Activated naive CD4-positive, alpha-beta T cell treated with anti-CD3 and anti-CD28 coated beads for 36 hours (primary cell): ENCODE measurements at places on chromosomes 3 and 15. TPM values are rescaled to one million over a fixed set of nuclear protein-coding genes. Genes with fewer than 3 reads are reported as not detected.

Gene SRGAP3
- 2.4 TPM for total RNA-seq

Gene LTF
- total RNA-seq = not detected

Gene MUC13
- not detected for total RNA-seq

Gene MYZAP
- 0.38 TPM for total RNA-seq

Gene NAA80
- 7.9 TPM for total RNA-seq

Gene KCNAB1
- total RNA-seq = not detected

Gene GUCA1C
- not detected for total RNA-seq

GRCh38 chr3:52277972-52278509 is 408 bp downstream of the WDR82 start:
- H3K27ac ChIP-seq = peak overlapping the region; percentile 98
- peak; percentile 68 for DNase-seq
- no peaks in the 10 kb centered on the region for H3K27me3 ChIP-seq
- peaks cover 56% of the 10 kb centered on the region for H3K36me3 ChIP-seq

GRCh38 chr15:73927003-73927475 is 777 bp downstream of the LOXL1 start:
- no peaks in the 10 kb centered on the region for H3K36me3 ChIP-seq
- H3K4me1 ChIP-seq = peaks cover 33% of the 10 kb centered on the region
- no peak overlapping the region for H3K27ac ChIP-seq
- DNase-seq = no peak

- DNase-seq = peak; percentile 94
- H3K27me3 ChIP-seq = no peaks in the 10 kb centered on the region
- H3K36me3 ChIP-seq = peaks cover 19% of the 10 kb centered on the region
- peaks cover 45% of the 10 kb centered on the region for H3K4me1 ChIP-seq
Observed at GRCh38 chr3:129428376-129429079, at the start of gene EFCAB12. TSS of gene EFCAB12 (minus strand) at chr3:129428636. CDS start at chr3:129428488, 148 bp downstream.

DNA sequence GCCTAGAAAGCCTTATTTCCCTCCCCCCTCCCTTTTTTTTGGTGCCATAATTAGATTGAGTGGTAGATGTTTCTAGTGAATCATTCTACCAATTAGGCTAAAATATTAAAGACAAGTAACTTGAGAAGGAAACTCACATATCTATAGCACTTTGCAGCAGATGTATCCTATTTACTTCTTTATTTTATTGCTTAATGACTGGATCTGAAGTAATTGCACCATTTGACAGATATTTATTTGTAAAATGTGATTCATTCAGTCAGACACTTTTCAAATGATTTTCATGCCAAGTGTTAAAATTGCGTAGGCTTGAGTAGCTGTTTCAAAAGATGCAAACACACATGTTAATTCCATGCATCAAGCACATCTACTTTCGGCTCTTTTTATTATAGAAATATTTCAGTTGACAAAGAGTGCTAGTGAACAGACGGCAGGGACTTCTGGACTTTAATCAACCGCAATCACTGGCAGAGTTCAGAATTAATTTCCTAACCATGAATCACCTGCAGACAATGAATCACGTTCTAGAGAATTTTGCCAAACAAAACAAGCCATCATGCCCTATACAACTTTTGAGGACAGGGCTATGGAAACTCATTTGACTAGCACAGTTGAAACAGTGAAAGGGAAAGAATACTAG is 636.8 kb downstream of the MECOM start:
- H3K27me3 ChIP-seq = no peaks in the 10 kb centered on the region
- H3K4me3 ChIP-seq = no peak overlapping the region
- no peak for DNase-seq
- H3K36me3 ChIP-seq = no peaks in the 10 kb centered on the region

DNA sequence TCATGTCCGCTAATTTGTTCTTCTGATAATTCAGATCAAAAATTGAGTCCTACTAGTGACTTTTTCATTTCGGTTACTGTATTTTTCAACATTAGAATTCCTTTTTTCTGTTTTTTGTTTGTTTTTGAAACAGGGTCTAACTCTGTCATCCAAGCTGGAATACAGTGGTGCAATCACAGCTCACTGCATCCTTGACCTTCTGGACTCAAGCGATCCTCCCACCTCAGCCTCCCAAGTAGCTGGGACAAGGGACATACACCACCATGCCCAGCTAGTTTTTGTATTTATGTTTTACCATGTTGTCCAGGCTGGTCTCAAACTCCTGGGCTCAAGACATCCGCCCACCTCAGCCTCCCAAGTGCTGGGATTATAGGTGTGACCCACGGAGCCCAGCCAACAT is 8.0 kb upstream of the INO80 start:
- no peak overlapping the region for H3K4me3 ChIP-seq
- no peak for DNase-seq
- no peaks in the 10 kb centered on the region for H3K4me1 ChIP-seq
- no peak overlapping the region for H3K27ac ChIP-seq
- H3K36me3 ChIP-seq = no peaks in the 10 kb centered on the region

- no peak overlapping the region for H3K4me3 ChIP-seq
- no peaks in the 10 kb centered on the region for H3K36me3 ChIP-seq
- no peak for DNase-seq
- no peaks in the 10 kb centered on the region for H3K4me1 ChIP-seq
- peaks cover 9% of the 10 kb centered on the region for H3K27me3 ChIP-seq
- no peak overlapping the region for H3K27ac ChIP-seq
Observed at GRCh38 chr15:43239732-43240491, 19.1 kb upstream of the EPB42 start.

DNA sequence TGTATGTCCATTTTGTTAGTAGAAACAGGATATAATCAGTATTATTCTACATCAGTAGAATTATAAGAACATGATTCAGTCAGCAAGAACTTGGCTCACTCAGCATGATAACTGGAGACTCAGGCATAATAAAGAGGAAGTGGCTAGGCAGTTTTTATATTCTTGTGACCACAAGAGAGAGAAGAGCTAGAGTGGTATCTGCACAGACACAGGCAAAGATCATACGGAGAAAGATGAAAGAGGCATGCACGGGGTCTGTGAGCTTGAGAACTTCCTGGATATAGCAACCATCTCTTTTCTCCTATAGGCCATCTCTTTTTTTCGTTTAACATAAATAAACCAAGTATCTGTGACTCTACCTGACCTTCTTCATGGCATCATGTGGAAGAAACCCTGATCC is 46.8 kb downstream of the MYO5A start:
- H3K27me3 ChIP-seq = no peaks in the 10 kb centered on the region
- no peak overlapping the region for H3K27ac ChIP-seq
- no peaks in the 10 kb centered on the region for H3K36me3 ChIP-seq
- no peak overlapping the region for H3K4me3 ChIP-seq

- DNase-seq = peak; percentile 49
- no peak overlapping the region for H3K27ac ChIP-seq
- H3K27me3 ChIP-seq = no peaks in the 10 kb centered on the region
- no peaks in the 10 kb centered on the region for H3K36me3 ChIP-seq
- H3K4me3 ChIP-seq = peak overlapping the region; percentile 30
- peaks cover 72% of the 10 kb centered on the region for H3K4me1 ChIP-seq
Observed at GRCh38 chr3:172102123-172102882, 62.9 kb downstream of the FNDC3B start.

- no peaks in the 10 kb centered on the region for H3K36me3 ChIP-seq
- H3K4me3 ChIP-seq = no peak overlapping the region
- DNase-seq = no peak
- no peak overlapping the region for H3K27ac ChIP-seq
Observed at GRCh38 chr3:179091113-179091512, 19.5 kb upstream of the ZMAT3 start.

GRCh38 chr3:14398797-14399106 is 3.7 kb upstream of the SLC6A6 start:
- no peak overlapping the region for H3K4me3 ChIP-seq
- no peak overlapping the region for H3K27ac ChIP-seq
- H3K4me1 ChIP-seq = peaks cover 11% of the 10 kb centered on the region

- H3K27ac ChIP-seq = no peak overlapping the region
- H3K27me3 ChIP-seq = peaks cover 3% of the 10 kb centered on the region
- no peak overlapping the region for H3K4me3 ChIP-seq
Observed at GRCh38 chr3:186216900-186217819, 108.3 kb upstream of the ETV5 start.

- no peaks in the 10 kb centered on the region for H3K4me1 ChIP-seq
- H3K36me3 ChIP-seq = peaks cover 31% of the 10 kb centered on the region
- no peaks in the 10 kb centered on the region for H3K27me3 ChIP-seq
- DNase-seq = no peak
Observed at GRCh38 chr15:41530363-41530956, 13.6 kb downstream of the RPAP1 start.

GRCh38 chr3:24678021-24678420 is 183.4 kb upstream of the THRB start:
- H3K27ac ChIP-seq = no peak overlapping the region
- peaks cover 30% of the 10 kb centered on the region for H3K27me3 ChIP-seq
- no peak overlapping the region for H3K4me3 ChIP-seq
- H3K36me3 ChIP-seq = no peaks in the 10 kb centered on the region

DNA sequence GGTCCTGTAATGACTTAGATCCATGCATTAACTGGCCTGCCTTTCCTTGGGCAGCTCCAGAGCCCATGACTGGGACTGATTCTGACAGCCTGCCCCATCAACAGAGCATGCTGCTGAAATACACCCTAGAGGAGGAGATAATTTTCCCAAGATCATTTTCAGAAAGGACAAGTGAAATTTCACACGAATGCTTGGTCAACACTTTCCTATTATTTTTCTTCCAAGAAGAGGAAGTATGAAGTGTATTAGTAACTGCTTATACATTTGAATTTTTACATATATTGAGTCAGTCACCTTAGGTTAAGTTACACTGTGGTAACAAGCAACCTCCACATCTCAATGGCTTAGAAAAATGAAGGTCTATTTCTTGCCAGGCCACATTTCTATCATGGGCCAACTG is 9.7 kb upstream of the NMNAT3 start:
- H3K27ac ChIP-seq = no peak overlapping the region
- no peak for DNase-seq
- peaks cover 6% of the 10 kb centered on the region for H3K27me3 ChIP-seq
- H3K4me1 ChIP-seq = no peaks in the 10 kb centered on the region
- no peak overlapping the region for H3K4me3 ChIP-seq
- no peaks in the 10 kb centered on the region for H3K36me3 ChIP-seq

GRCh38 chr15:60534051-60534450 is 55.1 kb upstream of the ICE2 start:
- DNase-seq = no peak
- peaks cover 3% of the 10 kb centered on the region for H3K36me3 ChIP-seq
- no peak overlapping the region for H3K4me3 ChIP-seq
- no peaks in the 10 kb centered on the region for H3K27me3 ChIP-seq

DNA sequence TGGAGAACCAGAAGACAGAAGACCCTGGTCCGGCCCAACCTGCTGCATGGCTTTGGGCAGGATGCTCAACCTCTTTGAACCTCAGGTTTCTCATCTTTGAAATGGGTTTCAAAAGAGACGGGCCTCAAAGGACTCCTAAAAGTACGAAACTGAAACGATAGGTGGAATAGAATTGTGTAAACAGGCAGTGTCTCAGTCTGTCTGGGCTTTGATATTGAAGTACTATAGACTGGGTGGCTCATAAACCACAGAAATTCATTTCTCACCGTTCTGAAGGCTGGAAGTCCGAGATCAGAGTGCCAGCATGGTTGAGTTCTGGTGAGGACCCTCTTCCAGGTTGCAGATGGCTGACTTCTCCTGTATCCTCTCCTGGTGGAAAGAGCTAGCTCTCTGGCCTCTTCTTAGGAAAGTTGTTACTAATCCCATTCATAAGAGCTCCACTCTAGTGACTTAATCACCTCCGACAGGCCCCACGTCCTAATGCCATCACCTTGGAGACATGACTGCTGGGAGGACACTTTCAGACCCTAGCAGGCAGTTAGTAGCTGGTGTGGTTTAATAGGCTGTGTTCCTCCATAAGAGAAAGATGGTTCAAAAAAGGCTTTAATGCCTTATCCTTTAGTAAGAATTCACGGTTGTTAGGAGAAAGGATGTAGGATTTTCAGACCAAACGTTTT is 35.7 kb downstream of the SSUH2 start:
- DNase-seq = no peak
- H3K27ac ChIP-seq = no peak overlapping the region
- H3K4me1 ChIP-seq = no peaks in the 10 kb centered on the region
- H3K36me3 ChIP-seq = no peaks in the 10 kb centered on the region
- H3K4me3 ChIP-seq = no peak overlapping the region

- no peaks in the 10 kb centered on the region for H3K36me3 ChIP-seq
- peaks cover 10% of the 10 kb centered on the region for H3K4me1 ChIP-seq
- peaks cover 6% of the 10 kb centered on the region for H3K27me3 ChIP-seq
- H3K4me3 ChIP-seq = no peak overlapping the region
Observed at GRCh38 chr3:43765521-43765971, 74.8 kb downstream of the ABHD5 start.

DNA sequence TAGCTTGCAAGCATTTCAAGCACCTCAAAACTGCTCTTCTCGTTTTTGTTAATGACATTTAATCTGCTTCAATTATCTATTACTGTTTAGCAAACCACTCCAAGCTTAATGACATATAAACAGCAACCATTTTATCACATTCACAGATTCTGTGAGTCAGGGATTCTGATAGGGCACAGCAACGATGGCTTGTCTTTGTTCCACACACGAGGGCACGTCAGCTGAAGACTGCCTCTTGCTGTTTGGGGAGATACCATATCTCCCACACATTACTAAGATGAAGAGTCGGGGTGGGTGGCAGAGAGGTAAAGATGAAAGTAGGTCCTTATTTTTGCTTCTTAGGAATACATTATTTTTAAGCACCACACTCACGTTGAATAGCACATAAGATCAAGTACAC is 19.3 kb downstream of the CPOX start:
- no peak overlapping the region for H3K27ac ChIP-seq
- no peak overlapping the region for H3K4me3 ChIP-seq
- peaks cover 19% of the 10 kb centered on the region for H3K4me1 ChIP-seq
- no peaks in the 10 kb centered on the region for H3K27me3 ChIP-seq
- DNase-seq = no peak
- peaks cover 25% of the 10 kb centered on the region for H3K36me3 ChIP-seq

DNA sequence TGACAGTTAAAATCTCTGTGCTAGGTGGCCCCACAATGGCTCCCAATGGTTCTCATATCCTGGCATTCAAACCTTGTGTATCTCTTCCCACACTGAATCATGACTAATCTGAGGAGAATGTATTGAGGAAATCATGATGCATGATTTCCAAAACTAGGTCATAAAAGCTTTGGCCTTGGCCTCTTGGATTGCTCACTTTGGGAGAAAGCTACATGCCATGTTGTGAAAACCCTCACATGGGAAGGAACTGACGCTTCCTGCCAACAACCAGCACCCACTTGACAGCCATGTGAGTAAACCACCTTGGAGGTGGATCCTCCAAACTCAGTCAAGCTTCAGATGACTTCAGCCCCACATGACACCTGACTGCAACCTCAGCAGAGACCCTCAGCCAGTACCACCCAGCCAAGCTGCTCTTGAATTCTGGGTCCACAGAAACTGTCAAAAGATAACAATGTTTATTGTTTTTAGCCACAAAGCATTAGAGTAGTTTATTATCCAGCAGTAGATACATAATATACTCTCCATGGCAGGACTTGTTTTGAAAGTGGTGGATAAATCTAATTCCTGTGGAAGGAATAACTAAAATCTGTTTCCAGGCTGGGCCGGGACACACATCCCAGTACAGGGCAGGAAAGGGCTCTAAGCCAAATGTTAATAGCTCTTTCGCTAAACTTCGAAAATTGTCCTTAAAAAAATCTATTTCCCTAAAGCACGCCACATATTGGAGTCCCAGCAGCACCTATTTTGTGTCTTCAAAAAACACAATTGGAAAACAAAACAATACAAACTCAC is 1.0 kb upstream of the ZNF620 start:
- H3K36me3 ChIP-seq = peaks cover 12% of the 10 kb centered on the region
- DNase-seq = peak; percentile 26
- no peak overlapping the region for H3K27ac ChIP-seq
- peak overlapping the region; percentile 86 for H3K4me3 ChIP-seq
- peaks cover 16% of the 10 kb centered on the region for H3K4me1 ChIP-seq
